ENCODE measurements at places on chromosomes 6 and 20.
A peak's percentile ranks its signal among the peaks of the same experiment; 100 is the strongest.

DNA sequence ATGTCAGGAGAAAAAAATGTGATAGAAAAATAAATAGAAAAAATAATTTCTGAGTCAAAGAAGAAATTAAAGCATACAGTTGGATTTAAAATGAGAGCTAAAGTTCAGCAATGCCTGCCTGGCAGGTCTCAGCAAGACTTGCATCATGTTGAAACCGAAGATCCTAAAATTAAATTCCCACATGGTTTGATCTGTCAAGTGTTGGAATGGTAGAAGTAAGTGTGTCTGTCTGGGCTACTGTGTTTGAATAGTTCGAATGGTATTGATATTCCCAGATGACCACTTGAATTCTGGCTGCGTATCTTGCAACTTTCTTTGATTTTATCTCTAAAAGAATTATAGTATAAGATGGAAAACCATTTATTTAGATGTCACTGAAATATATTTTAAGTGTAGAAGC, 1349.6 kb downstream of the EPHA7 start:
- DNase-seq: no peak

GRCh38 chr6:88494401-88495140, 328.4 kb upstream of the CNR1 start:
- no peak for DNase-seq

GRCh38 chr6:41557335-41557734, 11.2 kb downstream of the FOXP4 start:
- no peak for DNase-seq

GRCh38 chr6:147560670-147561069, 52.2 kb downstream of the SAMD5 start:
- no peak for DNase-seq

GRCh38 chr6:22300273-22300998, 3.6 kb upstream of the PRL start:
- no peak for DNase-seq

DNA sequence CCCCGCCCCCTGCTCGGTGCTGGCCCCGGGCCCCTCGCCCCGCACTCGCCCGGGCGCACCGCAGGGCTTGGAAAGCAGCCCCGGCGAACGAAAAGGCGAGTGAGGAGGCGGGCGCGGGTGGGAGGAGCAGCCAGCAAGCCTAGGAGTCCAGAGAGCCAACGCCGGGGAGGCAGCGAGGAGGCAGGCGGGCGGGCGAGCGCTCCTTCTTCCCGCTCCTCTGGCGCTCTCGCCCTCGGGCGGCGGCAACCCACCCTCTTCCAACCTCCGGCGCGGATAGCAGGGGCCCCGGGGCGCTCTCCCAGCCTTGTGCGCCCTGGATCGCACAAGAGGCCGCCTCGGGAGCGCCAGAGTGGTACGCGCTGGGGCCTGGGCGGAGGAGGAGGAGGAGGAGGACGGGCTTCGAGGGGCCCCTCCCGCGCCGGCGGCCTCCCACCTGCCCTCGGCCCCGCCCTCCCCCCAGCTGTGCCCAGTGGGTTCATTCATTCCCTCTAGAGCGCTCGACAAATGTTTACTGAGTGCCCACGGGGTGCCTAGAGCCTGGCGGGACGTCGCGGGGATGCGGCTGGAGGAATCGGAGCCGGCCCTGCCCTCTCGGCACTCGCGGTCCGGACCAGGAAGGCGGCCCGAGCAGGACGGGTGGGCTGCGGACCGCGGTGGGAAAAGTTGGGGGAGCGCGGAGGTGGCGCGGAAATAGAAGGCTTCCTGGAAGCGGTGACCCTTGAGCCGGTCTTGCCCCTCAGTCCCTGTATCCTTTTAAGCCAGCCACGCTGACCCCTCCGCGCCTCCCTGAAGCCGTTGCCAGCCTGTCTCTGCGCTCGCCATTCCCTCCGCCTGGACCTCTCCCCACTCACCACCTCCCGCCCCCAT, at the start of gene BMP7:
TSS of gene BMP7 (minus strand) at position 351 of the 867 bp plus-strand sequence. CDS start 519 bp downstream, outside the sequence.
- peak; percentile 76 for DNase-seq

- DNase-seq: no peak
These were observed 364.1 kb upstream of the BTBD3 start for GRCh38 chr20:11553603-11554002.

DNA sequence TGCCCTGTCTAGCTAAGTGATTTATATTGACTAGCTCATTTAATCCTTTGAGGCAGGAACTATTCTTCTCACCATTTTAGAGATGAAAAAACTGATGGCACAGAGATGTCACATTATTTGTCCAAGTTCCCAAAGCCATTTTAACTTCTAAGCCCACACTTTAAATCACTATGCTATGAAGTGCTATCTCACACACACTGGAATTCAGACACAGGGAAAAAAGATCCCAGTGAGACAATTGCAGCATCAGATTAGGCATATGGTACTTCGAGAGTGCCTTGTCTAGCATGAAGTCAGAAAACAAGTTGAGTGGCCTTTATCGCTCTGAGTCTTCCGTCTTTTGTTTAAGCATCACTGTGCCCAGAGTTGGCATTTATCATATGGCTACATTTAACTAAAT, 54.1 kb upstream of the PDE7B start:
- DNase-seq: no peak

GRCh38 chr6:110544472-110544871, 68.1 kb upstream of the SLC22A16 start:
- DNase-seq: no peak

- no peak for DNase-seq
These were observed 591.7 kb upstream of the NRSN1 start for GRCh38 chr6:23534351-23534750.

DNA sequence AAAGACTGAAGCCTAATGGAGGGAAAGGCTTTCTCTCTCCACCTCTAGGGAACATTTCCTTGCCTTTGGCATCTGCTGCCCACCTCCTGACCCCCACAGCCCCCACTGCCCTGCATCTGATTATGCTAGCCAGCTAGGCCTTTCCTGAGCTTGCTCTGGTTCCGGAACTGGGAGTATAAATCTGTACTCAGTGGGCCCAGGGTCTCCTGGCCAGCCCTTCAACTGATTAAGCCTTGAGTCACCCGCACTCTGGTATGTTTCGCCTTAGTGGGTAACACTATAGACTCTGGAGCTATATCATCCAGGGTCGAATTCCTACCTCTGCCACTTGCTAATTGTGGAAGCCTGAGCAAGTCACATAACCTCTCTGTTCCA, 45.6 kb upstream of the RIPOR2 start:
- no peak for DNase-seq

DNA sequence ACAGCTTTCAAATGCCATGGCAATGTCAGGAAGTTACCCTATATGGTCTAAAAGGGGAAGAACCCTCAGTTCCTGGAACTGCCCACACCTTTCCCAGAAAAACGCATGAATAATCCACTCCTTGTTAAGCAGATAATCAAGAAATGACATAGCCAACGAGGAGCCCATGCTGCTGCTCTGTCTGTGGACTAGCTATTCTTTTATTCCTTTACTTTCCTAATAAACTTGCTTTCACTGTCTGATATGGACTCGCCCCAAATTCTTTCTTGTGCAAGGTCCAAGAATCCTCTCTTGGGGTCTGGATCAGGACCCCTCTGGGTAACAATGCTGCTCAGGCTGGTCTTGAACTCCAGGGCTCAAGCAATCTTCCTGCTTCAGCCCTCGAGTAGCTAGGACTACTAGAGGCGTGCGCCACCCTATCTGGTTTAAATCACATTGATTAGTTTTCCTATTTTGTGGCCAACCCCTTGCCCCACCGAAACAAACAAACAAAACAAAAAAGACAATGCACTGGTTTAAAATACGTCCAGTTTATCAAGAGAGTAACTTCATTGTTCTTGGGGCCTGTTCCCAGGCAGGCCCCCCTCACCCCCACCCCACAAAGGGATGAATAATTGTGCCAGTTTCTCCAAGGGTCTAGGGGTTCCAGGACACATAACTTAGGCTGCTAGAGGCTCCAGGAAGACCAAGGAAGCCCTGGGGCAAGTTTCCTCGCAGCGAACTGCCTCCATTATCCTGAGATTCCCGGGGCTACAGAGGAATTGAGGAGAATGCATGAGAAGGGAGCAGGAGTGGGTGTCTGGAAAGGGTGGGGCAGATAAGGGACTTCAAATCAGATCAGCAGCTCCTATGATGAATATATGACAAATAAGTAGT, 10.1 kb upstream of the AKAP12 start:
- DNase-seq: no peak

DNA sequence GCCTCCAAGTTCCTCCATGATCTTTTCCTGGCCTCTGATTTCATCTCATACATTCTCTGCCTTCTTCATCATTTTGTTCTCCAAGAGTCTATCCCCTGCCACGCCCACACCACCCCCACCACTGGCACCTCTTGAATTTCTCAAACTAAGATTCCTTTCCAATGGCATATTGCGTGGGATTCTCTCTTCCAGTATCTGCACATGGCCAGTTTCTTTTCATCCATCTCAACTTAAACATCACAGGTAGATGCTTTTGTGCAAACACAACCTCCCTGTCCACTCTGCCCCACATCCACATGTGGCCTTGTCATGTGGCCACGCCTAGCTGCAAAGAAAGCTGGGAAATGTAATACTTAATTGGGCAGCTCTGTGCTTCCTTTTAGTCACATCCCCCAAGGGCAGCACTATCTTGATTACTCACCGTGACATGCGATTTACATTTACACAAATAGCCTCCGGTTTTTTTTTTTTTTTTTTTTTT, 33.4 kb upstream of the ZMYND8 start:
- no peak for DNase-seq

DNA sequence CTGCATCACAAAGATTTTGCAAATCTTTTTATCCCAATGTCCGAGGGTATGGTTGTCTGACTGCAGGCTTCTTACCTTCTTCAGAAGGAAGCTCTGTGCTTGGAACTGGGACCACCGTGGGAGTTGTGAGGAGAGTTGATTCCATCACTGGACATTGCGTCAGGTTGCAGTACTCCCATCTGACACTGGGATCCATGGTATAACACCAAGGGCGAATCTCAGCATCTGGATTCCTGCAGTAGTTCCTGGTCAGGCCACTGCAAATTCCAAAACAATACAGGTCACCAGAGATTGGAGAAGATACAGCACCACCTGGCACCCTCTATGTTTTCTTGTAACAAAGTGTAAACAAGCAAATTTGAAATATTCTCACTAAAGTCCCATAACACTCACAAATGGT, 77.7 kb downstream of the LPA start:
- no peak for DNase-seq

DNA sequence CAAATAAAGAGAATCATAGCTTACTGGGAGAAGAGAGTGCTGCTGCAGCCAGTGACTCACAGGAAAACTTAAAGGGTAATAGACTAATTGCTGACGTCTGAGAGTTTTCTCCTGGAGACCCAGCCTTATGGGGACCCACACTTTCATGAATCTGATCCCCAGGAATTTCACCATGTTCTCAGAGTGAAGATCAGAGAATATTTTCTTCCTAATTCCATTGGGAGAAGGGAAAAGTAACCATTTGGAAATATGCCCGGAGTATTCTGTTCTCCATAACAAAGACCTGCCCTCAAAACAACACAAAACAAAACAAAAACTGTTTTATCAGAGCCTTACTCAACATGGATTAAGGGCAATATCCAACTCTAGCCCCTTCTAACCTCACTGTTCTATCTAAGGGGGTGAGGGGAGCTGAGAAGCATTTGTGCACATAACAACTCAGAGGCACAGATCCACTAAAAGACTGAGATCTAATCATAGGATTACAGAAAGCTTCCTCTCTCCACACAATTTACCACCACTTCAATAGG, 168.2 kb upstream of the SSTR4 start:
- DNase-seq: no peak

DNA sequence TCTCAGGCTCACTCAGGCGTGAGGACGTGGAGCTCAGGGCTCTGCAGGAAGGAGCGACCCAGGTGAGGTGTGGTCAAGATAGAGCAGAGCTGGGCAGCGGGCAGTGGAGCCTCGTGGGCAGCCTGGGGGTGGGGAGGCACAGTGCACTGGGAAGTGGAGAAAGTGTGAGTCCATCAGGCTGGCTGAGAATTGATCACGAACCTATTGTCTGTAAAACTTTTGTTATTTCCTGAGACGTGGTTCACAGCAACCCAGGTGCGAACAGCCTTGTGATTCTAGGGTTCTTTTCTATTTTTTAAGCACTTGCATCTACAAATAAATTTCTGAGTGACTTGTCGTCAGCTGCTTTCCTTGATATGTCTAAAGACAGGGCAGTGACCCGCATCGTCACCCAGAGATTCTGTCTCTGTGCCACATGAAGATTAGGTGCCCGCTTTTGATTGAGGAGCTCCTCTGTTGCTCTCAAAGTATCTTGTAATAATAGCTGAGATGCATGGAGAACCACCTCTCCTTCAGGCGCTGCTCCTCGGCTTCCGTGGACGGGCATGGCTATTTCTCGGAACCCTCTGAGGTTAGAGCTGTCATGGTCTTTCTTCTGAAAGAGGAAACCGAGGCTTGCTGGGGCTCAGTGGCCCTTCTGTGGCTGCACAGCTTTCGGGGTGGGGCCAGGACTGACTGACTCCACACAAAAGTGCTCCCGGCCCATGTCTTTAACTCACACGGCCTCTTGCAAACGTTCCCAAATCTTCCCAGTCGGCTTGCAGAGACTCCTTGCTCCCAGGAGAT, 662 bp upstream of the CCR6 start:
- DNase-seq: no peak

DNA sequence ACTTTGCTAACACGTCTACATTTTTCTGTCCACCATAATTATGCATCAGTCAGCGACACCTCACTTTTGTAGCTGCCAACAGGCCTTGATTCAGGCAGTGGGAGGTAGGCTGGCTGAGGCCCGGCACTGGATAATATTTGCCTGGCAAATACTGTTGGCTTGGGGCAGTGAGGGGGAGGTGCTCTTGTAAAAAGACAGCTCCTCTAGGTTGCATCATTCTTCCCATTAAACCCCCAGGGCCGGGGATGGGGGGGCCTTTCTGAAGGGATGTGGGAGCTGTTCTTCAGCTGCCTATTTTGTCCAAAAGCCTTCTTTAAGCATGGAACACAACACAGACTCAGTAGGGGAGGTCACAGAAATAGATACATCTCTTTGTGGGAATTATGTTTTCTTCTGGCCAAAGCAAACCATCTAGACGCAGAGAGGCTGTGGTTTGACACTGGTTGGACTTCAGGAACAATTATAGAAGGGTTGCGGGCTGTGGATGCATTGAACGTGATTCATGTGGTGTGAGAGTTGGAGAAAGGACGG, 338.3 kb upstream of the NT5E start:
- DNase-seq: no peak
